T-cell (primary cell): ENCODE measurements at places on chromosomes 13 and 19. TPM values are rescaled to one million over a fixed set of nuclear protein-coding genes. Genes with fewer than 3 reads are reported as not detected.

DNA sequence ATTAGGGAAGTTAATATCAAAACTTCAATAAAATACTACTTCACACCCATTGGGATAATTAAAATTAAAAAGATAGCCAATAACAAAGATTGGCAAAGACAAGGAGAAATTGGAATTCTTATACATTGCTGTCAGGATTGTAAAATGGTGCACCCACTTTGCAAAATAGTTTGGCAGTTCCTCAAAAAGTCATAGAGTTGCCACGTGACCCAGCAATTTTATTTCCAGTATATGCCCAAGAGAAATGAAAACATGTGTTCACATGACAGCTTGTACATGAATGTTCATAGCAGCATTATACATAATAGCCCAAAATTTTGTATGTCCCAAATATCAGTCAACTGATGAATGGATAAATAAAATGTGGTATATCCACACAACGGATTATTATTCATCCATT lies 3.3 kb downstream of the MBD3L1 start:
- DNase-seq, result no peak

DNA sequence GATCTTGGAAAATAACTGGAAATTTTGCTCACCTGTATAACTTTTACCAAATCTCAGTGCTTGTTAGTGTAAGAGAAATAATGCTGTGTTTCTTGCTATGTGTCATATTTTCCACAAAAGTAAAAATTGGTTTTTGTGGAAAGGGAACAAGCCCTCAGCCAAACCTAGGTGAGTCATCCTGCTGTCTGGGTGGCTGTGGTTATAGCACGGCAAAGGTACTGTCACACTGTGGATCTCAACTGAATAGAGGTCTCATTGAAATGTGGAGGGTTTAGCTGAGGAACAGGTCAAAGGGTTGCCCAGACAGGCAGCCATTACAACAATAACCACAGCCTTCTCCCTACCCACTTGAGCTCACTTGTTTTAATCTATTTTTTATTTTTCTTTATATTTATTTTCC lies 338.8 kb upstream of the DACH1 start:
- no peak for DNase-seq

DNA sequence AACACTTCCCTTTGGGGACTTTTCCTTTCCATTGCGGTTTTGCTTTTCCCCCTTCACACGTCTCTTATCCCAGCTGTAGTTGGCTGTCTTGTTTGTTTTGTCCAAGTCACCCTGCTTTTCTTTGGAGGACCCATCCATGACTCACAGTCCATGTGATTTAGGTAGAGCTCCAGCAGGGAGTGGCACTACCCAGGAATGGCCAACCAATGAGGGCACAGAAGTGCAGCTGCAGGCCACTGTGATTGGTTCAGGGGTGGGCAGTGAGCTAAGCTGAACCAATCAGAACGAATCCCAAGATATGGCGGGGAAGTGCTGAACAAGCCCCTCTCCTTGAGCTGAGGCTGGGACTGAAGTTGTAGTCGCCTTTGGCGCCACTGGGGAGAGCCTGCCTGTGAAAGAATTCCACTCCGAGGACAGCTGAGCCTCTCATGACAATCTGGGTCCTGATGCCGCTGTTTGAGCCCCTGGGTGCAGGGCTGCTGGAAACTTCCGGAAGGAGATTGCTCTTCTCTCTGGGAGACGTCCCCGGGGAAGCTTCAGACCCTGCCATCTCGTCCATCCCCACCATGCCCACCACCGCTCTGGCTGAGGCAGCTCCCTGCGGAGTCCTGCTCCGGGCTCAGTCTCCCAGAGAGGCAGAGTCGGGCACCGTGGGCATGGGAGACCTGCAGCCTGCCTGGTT lies 62.9 kb upstream of the URI1 start:
- DNase-seq, result no peak

Gene C19orf67
- 0.53 TPM for total RNA-seq

DNA sequence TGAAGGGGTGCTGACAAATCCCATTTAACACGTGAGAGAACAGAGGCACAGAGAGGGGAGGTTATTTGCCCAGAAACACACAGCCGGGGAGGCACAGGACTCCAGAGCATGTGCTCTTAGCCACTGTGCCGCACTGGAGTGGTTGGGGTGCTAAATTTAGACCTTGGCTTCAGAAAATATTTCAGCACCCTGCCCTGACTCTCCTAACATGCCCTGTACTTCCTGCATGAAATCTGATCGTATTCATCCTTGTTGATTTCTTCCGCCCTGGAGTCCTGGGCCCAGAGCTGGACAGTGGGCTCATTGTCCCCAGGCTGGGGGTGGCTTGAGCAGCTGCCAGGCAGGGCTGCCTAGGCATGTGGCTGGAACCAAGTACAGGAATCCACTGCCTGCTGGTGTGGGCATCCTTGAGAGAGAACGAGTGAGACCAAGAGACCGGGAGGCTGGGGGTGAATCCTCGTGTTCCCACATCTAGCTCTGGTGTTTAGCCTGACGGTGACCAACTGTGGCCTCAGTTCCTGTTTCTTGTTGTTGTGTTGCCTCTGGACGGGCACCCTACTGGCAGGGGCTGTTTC lies 5.3 kb downstream of the SLC27A1 start:
- no peak for DNase-seq

- peak; percentile 78 for DNase-seq
Observed at GRCh38 chr19:1068009-1069001, 1.3 kb downstream of the ARHGAP45 start.

GRCh38 chr13:95505986-95506385 lies 46.5 kb upstream of the CLDN10 start:
- DNase-seq, result no peak
